ENCODE measurements at places on chromosomes 4 and X.

DNA sequence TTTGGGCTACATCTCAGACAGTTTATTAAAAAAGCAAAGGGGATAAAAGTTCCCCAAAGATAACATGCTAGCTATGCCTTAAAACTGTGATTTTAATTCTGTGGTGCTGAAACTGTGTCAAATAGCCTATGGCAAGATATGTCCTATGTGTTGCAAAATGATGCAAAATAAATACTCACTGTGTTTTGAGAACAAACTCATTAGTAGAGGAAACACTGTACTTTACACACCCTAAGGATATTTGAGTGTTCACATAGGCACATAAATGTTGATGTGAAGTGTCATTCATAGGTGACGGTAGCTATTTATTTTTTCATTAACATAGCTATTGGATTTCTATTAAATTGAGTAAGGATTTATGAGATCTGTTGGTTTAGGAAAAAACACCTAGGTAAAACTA, 351.9 kb downstream of the FAT4 start:
- DNase-seq, result no peak

GRCh38 chr4:181219783-181220416, 1023.3 kb upstream of the TENM3 start:
- DNase-seq, result no peak

DNA sequence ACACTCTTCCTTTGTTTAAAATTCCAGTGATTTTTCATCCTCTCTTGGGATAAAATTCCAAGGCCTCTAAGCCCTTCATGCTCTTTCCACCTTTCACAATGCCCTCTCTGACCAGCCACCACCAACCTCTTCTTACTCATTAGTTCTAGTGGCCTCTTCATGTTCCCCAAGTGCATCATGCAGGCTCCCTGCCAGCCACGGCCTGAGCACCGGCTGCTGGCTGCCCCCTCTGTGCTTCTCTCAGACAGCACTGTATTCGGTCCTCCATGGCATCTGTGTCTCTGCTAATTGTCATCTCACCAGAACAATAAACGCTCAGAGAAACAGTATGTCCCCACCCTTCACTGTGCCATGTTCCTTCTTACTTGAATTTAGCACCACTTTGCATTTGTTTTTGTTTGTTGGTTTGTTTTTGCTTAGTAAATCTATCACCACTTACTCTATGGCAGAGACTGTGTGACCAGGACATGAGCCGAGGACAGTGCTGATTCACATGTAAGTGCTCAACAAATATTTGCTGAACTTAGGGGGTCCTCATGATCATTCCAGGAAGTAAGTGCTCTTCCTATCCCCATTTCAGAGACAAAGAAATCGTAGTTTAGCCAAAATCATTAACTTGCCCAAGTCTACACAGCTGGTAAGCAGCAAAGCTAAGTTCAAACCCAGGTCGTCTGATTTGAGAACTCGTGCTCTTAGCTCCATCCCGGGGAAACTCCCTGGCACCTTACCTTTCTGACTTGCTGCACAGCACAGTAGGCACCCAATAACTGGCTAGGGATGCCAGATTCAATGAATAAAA, 77.1 kb upstream of the UCP1 start:
- no peak for DNase-seq

GRCh38 chr4:90960840-90961239, 833.6 kb downstream of the CCSER1 start:
- no peak for DNase-seq

- no peak for DNase-seq
Measured at GRCh38 chrX:48715876-48716502, 19.5 kb downstream of the SUV39H1 start.

- DNase-seq, result no peak
Measured at GRCh38 chr4:183038436-183038835, 60.6 kb upstream of the WWC2 start.

DNA sequence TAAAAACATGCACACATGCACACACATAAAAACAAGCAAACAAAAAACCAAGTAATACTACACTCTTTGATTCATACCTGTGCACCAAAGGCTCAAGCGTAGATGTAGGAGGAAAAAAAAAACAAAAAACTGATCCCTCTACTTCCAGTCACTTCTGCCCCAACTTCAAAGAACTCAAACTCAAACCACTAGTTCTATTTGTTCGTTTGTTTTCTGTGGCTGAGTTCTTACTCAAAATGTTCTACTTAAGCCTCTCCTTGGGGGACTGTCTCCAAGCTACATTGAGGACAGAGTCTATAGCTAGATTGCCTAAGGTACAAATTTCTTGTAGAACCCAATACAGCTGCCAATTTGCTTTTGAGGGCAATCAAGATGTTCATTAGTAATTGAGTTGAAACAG, 171.0 kb upstream of the ATOH1 start:
- DNase-seq, result no peak

GRCh38 chr4:4502694-4503311, 39.0 kb downstream of the STX18 start:
- DNase-seq, result peak; percentile 11

GRCh38 chr4:21469438-21470300, 478.9 kb downstream of the KCNIP4 start:
- DNase-seq, result no peak

DNA sequence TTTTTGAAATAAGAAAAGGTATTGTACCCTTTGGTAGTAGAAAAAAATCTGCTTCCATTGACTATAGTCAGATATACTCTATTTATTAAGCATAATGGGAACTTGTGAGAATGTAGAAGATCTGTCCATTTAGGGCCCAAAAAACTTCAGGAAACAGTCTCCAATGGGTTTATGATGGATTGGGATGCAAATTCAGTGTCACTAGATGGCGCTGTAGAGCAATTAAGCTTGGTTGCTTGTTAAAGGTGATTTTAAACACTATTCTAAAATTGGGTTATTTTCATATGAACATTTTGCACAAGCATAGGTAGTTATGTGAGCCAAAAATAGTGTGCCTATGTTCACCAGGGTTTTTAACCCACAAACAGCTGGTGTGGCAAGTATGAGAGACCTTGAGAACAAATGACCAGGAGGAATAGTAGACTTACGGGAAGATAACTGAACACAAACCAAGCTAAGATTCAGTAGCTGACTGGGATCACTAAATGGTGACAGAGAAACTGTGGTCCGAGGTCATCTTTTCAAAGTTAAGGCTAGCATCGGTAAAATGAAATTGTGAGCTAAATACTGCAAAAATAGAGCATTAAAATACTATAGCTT, 80.3 kb upstream of the LSM6 start:
- no peak for DNase-seq

DNA sequence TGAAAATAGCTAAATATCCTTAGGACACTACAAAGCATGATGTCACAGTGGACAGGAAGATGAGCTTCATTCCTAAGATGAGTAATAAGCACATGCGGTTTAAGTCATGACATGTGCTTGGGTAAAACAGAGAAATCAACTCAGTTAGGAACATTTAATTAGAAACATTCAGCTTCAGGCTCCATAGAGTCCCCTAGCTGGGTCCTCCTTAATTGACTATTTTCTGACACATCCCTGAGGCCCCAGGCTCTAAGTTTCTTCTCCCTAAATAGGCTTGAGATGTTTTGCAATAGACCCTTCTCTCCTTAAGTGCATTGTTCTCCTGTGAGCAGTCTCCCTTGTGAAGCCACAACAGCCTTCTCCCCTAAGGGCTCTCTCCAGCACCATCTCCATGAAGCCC, 70.4 kb upstream of the ANXA3 start:
- DNase-seq, result no peak

DNA sequence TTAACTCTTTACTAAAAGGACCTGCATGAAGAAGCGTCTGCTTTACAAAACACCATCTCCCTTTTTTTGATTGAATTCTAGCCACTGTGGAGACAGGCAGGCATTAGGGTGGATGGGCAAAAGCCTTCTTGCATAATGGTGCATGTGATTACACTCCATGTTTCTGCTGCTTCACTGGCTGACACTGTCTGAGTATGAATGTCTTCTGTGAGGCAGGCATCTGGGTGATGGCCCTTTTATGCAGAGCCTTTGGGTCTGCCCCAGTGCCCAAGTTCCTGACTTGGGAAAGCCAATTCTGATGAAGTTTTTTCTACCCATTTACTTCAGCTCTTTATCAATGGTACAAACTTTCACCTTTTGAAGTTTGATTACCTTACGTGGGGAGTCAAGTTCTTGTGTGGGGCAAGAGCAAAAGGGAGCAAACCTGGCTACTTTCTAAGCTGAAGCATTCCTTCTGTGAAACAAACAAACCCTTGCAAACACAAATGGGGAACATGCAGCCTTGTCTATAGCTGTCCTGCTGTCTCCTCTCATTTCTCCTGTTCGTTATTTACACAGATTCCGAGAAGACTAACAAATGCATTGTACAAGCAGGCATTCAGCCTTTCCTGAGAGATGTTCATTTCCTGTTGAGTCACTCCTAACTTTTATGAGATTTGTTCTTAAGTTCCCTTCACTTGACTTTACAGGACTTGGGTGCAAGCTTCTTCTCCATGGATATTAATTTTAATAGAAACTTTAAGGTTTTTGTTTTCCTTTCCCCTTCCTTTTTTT, 301.9 kb downstream of the TLL1 start:
- DNase-seq, result no peak

- no peak for DNase-seq
Measured at GRCh38 chr4:124396333-124396732, 316.2 kb downstream of the ANKRD50 start.

GRCh38 chr4:177802661-177803060, 360.4 kb upstream of the AGA start:
- no peak for DNase-seq

GRCh38 chr4:4987656-4988055, 31.6 kb downstream of the CYTL1 start:
- DNase-seq, result no peak

DNA sequence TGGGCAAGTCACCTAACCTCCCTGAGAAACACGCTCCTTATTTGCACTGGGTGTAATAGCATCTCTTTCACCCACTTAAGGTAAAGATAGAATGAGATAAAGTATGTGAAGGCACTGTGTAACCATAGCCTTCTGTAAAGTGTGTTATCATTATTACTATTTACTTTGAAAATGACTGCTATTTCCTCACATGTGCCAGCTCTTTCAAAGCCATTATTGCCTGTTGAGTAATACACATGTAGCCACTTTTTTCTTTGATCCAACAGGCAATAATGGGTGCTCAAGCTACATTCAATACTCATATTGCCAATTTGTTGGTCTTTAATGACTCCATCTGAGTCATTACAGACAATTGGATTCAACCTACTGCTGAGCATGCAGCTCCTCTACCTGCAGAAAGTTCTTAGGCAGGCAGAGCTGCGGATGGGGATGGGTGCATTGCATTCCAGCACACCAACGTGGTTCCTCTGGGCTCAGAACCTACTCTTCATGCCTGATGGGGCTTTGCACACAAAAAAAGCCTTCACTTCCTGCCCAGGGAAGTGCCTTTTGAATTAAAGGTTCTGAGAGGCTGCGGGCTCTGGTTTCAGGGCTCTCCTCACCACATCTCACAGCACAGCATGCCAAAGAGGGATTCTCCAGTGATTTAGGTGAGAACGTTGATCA, 9.7 kb downstream of the PTCHD1 start:
- no peak for DNase-seq

- no peak for DNase-seq
Measured at GRCh38 chr4:96189761-96190160, 349.9 kb downstream of the PDHA2 start.

DNA sequence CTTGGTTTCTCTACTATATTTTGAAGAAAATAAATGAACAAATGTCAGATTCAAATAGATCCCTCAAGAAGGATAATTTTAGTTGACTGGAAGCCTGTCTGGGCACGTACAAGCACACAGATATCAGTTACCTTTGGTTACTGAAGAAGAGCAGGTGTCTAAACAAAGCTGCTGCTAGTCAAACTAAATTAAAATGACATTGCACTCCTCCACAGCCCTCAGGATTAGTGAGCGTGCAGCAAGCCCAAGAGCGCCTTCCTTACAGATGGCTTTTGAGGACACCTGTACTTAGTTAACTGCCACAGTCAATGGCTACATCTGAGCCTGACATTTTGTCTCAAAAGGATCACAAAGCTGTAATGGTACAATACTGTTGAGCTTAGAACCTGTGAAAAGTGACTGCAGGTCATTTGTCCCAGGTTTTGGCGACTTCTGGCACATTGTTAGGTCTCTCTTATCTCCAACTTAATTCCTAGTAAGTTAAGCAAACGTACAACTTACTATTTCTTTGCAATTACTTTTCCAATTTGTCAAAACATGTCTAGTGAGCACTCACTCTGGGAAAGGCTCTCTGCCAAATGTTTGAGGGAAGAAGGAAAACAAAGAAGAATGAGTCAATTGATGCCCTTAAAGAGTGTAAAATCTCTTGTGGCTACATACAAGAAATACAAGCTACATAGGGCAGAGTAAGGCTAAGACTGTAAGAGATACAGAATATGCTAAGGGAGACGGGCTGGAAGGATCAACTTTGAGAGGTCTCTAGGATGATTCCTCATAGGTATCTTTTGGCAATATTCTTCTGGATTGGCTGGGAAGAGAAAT, 25.6 kb upstream of the DAPP1 start:
- DNase-seq, result no peak

- no peak for DNase-seq
Measured at GRCh38 chr4:96642490-96642889, 802.6 kb downstream of the PDHA2 start.

DNA sequence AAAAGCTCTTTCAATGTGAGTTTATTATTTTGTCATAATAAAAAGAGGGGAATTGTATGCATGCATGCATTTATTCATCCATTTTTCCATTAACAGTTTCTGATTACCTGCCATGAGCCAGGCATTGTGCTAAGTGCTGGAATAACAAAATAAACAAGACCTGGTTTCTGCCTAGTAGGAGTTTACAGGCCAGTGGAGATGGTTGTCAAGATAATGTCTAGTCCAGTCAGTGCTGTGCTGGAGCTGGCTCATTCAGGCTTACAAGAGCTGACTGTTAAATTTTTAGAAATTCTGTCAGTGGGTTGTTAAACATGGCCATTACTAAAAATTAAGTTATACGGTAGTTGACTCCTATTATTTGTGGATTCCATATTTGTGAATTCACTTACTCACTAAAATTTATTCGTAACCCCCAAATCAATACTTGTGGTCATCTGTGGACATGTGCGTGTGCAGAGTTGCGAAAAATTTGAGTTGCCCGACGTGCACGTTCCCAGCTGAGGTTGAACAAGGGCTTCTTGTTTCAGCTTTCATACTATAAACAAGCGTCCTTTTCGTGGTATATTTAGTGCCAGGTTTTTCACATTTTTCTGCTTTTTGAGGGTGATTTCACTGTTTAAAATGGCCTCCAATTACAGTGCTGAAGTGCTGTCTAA, 172.3 kb upstream of the RPS6KA3 start:
- no peak for DNase-seq

DNA sequence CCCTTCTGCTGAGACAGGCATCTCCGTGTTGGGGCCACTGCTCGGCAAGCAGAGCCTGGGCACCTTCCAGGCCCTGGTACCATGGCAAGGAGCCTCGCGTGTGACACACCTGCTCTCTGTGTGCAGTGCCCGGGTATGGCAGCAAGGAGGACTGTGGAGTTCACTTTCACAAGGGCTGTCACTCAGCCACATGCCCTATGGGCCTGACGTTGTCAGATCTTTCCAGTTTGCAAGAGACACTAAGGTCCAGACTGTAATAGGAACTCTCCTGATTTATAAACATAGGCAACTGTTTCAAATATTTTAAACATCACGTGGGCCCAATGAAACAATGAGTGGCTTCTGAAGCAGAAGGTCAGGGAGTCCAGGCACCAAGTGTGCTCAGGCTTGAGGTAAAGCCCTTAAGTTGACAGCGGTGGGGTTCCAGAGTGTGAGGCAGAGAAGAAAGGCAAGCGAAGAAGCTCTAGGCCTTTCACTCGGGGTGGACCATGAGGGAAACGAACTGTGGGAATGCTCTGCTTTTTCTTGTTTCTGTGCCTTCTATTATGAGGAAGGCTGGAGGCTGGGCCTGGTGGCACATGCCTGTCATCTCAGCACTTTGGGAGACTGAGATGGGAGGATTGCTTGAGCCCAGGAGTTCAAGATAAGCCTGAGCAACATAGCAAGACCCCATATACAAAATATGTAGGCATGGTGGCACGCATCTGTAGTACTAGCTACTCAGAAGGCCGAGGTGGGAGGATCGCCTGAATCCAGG, 108.6 kb upstream of the TRIM2 start:
- no peak for DNase-seq
